Posterior vena cava (tissue), 2 donors: ENCODE measurements at places on chromosomes 2 and 18. TPM values are rescaled to one million over a fixed set of nuclear protein-coding genes. Genes with fewer than 3 reads are reported as not detected.

LBX2 gene
- total RNA-seq: not detected

EPHA4 gene
- 39.2 TPM for total RNA-seq

CXCR4 gene
- 8.3 TPM for total RNA-seq

ACMSD gene
- total RNA-seq: not detected

HJURP gene
- total RNA-seq: not detected

CFC1 gene
- total RNA-seq: not detected

KIF5C gene
- 1.3 TPM for total RNA-seq

TMEM37 gene
- total RNA-seq: 2.9 TPM
